SHP77 treated with DMSO at 0.1 percent for 48 hours (cell line): ENCODE measurements at places on chromosomes 12 and 14.

GRCh38 chr12:8077207-8077606, 4.9 kb upstream of the NECAP1 start:
- DNase-seq, result no peak

- DNase-seq, result no peak
Observed at GRCh38 chr14:102079700-102079979, 7.2 kb downstream of the HSP90AA1 start.

DNA sequence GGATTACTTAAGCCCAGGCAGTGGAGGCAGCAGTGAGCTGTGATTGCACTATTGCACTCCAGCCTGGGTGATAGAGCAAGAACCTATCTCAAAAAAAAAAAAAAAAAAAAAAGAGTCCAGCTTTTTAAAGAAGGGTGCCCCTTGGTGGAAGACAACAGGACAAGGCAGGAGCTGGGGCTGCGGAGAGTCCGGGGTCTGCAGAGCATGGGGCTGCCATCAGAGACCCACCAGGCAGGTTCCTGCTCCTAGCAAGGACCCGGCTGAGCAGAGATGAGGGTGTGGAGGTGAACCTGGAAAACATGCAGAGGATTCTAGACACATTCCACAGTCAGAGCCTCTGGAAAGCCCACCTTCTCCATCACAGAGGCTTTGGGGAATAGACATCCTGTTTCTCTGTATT, 21.0 kb upstream of the CIPC start:
- no peak for DNase-seq

- DNase-seq, result no peak
Observed at GRCh38 chr12:24421759-24422158, 472.3 kb upstream of the SOX5 start.

GRCh38 chr12:123877968-123878367, 94.7 kb downstream of the CCDC92 start:
- DNase-seq, result no peak

DNA sequence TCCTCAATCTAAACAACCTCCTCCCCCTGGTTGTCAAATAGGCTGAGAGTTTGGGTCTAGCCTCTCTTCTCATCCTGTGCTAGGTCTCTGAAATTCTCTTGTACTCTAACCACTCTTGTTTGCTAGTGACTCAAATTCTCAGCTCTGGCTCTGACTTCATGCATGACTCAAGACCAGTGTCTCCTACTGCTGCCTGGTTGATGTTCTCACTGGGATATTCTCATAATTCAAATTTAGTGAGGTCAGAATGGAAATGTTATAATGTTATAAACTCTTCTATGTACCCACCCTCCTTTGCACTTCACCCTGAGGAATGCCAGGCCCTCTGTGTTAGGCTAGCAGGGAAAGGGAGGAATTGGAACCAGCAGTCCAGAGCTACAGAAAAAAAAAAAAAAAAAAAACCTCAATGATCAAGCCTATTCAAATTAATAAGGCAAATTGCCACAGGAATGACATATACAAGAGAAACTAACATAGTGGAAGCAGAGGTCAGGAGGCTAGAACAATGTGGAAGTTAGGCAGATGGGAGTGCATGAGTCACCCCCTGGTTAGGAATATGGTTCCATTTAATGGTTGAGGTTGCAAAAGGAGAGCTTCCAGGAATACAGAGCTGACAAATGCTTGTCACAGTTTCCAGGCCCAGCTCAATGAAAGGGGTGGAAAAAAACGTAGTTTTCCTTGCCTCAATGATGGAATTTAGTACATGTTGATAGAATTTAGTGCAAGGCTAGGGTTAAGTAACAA, 459.5 kb downstream of the RMST start:
- no peak for DNase-seq

DNA sequence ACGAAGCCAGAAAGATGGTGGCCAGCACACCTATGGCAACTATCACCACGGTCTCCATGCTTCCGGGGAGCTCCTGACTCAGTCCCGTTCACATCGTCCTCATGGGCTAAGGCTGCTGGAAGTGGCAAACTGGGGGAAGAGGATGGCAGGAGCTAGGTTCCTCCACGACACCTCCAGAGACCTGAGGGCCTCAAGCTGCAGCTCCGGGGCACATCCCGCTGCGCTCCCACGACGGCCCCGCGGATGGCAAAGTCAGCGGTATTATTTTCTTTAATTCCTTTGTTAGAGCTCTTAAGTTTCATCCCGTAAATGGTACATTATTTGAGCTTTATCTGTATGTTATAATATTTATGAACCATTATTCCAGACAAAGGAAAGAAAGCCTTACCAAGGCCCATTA, 190.5 kb downstream of the DACT1 start:
- no peak for DNase-seq

- no peak for DNase-seq
Observed at GRCh38 chr14:50978529-50978871, 34.2 kb upstream of the PYGL start.

DNA sequence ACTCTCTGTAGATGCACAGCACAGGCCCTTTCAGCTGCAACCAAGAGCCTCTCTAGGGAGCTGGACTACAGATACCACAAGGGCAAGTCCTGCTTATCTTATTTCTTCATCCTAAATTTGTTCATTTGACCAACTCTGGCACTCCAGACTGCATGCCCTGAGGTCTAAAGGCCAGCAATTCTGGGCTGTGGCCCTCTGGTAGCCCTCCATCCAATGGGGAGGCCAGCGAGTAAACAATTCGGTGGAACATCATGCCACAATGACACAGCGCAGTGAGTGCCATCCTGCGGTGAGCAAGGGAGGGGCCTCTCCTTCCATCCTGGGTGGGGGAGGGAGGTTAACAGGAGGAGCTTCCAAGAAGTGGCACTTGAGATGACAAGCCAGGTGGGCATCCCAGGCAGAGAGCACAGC, 652 bp upstream of the SELPLG start:
- peak; percentile 67 for DNase-seq

DNA sequence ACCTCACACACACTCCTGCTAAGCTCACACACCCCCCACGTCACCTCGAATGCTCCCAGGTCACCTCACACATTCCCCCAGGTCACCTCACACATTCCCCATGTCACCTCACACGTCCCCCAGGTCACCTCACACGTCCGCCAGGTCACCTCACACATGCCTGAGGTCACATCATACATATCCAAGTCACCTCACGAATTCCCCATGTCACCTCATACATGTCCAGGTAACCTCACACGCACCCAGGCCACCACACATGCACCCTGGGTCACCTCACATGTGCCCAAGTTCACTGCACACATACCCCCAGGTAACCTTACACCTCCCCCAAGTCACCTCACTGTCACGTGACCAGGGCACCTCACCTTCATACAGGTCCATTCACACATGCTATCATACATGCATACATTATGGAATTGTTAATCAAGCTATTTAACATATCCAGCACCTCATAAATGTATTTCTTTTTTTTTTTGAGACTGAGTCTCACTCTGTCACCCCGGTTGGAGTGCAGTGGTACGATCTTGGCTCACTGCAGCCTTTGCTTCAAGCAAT, 640.3 kb downstream of the TMEM121 start:
- no peak for DNase-seq

DNA sequence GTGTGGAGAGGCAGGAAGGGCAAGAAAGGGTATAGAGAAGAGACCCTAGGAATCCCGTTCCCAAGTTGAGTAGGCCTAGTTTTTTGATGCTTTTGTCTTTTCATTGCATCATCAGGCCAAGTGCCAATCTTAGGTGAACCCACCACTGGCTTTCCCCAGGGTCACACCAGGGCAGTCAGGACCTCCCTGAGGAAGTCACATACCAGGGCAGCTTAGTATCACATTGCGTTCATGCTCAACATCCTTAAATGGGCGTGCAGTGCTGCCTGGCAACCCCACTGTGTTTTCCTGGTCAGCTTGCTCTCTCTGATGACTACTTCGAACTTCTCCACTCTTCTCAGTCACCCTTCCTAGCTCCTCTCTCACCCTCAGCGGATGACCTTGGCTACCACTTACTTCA, 9.0 kb downstream of the ASIC1 start:
- no peak for DNase-seq

DNA sequence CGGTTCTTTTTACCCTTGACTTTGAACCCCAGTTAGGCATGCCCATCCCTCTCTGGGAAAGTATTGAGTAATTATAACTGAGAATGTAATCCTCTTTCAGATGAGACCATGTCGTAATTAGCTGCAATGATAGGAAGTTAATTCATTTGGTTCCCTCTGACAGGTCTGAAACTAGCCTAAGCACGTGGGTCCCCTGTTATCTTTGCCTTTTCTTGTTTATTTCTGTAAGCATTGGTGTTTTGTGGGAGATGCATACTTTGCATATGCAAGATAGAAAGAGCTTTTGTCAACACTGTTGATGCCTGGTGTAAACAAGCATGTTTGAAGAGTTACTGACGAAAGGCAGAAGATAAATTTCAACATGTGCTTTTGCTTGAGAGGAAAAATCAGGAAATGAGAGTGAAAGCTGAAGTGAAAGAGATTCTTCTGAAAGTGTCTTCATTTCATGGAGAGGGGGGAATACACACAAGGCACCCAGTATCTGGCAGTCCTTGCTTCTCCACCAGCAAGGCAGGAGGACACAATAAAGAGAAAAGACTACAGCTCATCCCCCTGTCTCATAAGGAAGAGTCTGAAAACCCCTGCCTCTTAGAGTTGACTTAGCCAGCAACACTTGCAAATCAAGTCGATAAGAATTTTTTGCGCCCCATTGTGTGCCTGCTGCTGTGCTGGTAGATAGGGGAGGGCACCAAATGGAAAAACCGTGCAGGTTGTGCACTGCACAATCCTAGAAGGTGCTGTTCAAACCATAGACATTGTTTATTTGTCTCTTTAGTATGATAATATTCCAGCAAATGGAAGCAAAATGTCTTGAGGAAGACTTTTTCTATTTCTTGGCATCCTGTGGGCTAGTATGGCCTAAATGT, 77.8 kb downstream of the SLC24A4 start:
- no peak for DNase-seq

- no peak for DNase-seq
Observed at GRCh38 chr12:86526060-86526595, 269.9 kb upstream of the MGAT4C start.
